H1 (cell line): ENCODE measurements at places on chromosomes 6 and 20. TPM values are rescaled to one million over a fixed set of nuclear protein-coding genes. Genes with fewer than 3 reads are reported as not detected.

NHLRC1 gene
- 0.58 and 0.82 TPM in 2 replicates for total RNA-seq

MOXD1 gene
- total RNA-seq, result 1.4 and 1.6 TPM in 2 replicates

- H3K36me3 ChIP-seq, result peaks cover 15% of the 10 kb centered on the region; the same call in 1 of the 2 replicates
- H3K27me3 ChIP-seq, result no peaks in the 10 kb centered on the region
- DNase-seq, result no peak
- peaks cover 13% of the 10 kb centered on the region for H3K4me1 ChIP-seq
Measured at GRCh38 chr20:24490598-24490997, 21.2 kb downstream of the SYNDIG1 start.

TNFRSF21 gene
- 52.4 and 52.7 TPM in 2 replicates for total RNA-seq

- DNase-seq, result no peak
- H3K27ac ChIP-seq, result no peak overlapping the region
- no peak overlapping the region for H3K4me3 ChIP-seq
Measured at GRCh38 chr20:1364106-1364505, 28.7 kb downstream of the FKBP1A start.
